Astrocyte of the spinal cord (primary cell): ENCODE measurements at places on chromosomes 2 and 18.

GRCh38 chr2:45965871-45966498, 314.5 kb downstream of the PRKCE start:
- no peak for DNase-seq

DNA sequence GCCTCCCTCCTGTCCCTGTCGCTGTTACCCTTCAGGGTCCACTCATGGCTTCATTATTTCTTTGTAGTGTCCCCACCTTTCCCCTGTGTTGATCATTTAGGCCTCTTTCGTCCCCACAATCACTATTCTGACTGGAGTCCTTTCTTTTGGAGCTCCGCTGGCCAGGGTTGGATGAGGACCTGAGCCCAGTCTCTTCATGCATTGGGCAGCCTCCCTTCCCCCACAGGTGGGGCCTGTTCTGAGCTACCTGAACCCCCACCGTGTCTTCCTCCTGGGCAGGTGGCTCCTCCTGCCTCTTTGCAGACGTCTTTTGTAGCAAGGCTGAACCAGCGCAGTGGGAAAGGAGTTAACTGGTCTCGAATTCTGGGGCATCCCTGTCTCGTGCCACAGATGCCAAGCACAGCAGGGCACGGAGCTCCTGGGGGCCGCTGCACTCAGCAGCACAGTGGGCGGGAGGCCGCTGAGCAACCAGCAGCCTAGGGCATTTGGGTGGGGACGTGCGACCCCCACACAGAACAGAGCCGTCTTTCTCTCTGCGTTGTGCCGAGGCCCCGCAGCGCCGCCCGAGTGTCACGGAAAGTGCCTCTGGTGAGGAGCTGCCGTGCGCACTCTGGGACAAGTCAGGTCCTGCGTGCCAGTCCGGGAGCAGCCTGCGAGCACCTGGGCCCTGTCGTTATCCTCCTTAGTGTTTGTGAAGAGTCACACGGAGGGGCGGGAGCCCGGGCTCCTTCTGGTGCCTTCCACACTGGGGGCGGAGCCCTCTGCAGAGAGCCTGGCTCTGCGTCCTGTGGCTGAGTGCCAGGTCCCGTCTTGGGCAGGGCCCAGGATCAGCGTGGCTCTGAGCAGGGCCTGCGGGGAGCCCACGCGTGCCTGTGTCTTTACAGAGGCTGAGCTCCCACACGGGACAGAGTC, 130.1 kb downstream of the NFATC1 start:
- no peak for DNase-seq

- no peak for DNase-seq
Observed at GRCh38 chr18:51195086-51195450, 2.4 kb downstream of the MEX3C start.

GRCh38 chr2:144407262-144407661, 112.7 kb downstream of the ZEB2 start:
- DNase-seq, result no peak

DNA sequence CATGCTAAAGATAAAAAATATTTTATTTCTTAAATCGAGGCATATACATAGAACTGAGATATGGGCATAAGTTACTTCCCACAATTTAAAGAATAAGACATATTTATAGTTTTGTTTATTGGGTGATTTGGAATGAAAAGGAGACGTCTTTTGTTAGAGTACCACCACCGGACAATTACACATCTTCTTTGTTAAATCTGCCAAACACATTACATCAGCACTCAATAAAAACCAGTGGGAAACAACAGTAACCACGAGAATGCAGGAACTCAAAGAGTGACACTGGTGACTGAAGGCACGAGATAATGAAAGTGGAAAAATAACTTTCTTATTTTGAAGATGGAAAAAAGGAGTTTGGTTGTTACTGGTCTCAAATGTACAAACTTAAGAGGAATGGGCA, 92.6 kb upstream of the TFCP2L1 start:
- peak; percentile 34 for DNase-seq

- DNase-seq, result peak; percentile 61
Observed at GRCh38 chr2:121722479-121722878, 14.2 kb downstream of the NIFK start.

DNA sequence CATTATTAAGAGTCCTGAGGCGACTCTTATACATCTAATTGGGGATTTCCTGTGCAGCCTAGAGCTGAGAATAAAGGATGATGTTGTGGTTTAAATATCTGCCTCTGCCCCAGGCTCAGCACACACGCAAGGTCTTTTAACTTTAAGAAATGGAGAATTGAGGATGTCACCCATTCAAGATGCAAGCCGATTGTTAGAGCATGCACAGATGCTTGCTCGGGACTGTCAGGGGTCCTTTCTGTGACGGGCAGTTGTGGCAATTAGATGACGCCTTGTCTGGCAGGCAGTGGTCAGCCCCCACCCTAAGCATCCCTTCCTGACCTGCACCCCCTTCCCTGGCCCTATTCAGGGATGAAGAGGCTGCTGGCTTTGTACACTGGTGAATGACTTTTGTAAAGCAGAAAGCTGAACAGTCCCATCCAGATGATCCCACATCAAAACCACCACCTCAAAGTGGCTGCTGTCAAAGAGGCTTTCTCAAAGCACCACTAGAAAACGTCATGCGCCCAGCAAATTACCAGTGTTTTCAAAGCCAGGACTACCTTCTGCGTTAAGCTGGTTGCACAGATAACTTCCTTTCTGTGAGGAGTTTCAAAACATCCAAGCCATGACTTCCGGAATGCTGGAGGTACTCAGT, 23.7 kb downstream of the FAM178B start:
- DNase-seq, result no peak

DNA sequence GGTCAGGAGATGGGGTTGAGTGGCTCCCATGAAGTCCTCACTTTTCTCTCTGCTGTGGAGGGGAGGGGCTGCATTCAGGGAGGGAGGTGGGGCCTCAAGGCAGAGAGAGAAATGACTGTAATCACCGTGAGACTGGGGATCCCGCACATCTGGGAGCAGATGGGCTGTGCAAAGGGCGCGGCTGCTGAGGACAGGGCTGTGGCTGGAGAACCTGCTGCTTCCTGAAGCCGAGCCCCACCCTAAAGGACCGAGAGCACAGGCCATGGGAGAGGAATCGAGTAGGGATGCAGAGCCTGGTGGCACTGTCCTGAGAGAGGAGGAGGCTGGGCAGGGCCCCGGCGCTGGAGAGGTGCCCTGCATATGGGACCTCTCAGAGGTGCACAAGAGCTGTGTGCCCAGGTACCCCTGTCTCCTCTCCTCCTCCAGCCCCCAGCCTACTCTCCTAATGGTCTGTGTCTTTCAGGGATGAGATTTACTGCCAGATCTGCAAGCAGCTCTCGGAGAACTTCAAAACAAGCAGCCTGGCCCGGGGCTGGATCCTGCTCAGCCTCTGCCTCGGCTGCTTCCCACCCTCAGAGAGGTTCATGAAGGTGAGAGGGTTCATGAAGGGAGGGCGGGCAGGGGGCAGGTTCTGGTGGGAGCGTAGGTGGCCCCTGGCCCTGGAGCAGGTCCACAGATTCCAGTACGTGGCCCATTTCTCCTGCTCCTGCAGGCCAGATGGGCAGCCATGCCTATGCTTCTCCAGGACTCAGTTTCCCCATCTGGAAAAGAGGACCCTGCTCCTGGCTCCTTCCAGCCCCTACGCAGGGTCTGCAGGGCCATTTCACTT, 25.9 kb upstream of the GPR17 start:
- DNase-seq, result no peak

- DNase-seq, result no peak
Observed at GRCh38 chr2:240730501-240731177, 39.0 kb downstream of the AQP12A start.

DNA sequence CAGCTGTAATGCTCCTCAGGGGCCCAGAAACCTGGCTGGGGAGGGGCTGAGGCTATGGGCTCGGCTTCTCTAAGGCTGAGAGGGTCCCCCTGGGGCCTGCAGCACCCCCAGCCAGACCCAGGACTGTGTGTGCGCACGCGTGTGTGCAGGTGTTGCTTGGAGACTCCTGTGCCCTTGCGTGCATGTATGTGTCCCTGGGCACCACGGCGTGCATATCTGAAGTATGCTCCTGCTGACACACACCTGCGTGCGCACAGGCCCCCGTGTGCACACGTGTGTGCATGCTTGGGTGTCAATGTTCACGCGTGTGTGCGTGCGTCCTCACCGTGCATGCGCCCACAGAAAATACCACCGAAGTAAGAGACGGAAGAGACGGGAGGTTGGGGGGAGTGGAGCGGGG, 14.9 kb upstream of the ECEL1 start:
- no peak for DNase-seq

- DNase-seq, result peak; percentile 49
Observed at GRCh38 chr18:70693246-70693645, 404.4 kb downstream of the SOCS6 start.

DNA sequence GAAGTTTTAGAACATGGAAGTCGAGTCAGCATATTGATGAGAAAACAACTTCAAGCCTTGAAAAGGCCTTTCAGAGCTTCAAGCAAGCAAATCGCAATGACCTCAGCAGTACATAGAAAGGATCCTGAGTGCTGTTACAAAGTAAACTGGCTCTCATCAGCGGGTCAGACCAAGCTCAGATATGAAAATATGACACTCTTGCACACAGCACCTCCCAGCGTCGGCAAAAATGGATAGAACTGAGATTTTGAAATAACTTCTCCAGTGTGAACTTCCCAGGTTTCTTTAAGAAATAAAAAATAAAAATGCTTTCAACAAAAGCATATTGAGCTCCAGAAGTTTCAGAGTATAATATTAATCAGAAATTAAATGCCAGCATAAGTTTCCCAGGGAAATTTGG, 296.9 kb downstream of the FBXO15 start:
- DNase-seq, result no peak

DNA sequence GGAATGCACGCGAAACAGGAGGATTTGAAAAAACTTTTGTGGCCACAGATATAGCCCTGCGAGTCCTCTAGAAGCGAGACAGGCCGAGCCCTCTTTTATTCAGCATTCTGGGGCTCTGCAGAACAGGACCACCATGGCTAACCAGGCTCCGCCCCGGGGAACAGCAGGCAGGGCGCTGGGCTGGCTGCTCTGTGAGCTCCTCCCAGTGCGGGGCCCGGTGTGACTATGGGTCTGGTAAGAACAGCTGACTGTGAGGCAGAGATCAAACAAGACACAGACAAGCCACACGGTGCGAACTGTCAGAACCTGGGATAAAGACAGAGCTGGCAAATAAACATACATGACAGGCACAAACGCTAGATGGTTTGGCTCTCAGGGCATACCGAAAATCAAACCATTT, 15.5 kb downstream of the PXDN start:
- peak; percentile 50 for DNase-seq

GRCh38 chr18:57738078-57738477, 65.0 kb downstream of the ATP8B1 start:
- no peak for DNase-seq

DNA sequence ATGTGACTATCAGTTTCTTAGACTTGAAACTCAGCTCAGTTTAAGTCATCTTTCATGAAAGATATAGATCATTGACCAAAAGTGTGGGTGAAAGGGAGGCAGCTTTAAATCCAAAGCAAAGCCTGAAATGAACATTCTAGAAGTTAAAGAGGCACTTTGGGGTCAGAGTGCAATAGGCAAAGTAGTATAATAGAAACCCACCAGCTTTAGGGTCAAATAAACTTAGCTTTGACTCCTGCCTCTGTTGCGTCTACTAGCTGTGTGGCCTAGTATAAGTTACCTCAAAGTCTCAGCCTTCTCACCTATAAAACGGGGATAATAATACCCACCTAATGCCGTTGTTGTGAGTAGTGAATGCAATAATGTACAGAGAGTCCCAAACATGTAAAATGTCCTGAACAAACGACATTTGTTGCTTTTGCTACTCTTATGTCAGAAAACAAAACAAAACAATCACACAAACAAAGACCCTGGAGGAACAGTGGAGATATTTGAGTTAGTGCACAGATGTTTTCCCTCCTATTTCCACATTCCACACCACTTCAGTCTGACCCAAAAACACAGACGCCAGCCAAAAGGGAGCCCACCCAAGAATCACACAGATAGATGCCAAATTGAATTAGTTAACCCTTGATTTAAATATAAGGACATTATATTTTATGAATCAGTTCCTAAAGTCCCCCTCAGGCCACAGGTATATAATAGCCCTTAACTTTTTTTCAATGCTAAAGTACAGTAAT, 657.0 kb downstream of the ARHGAP15 start:
- no peak for DNase-seq

GRCh38 chr2:202757339-202757738, 114.2 kb downstream of the ICA1L start:
- no peak for DNase-seq

- DNase-seq, result no peak
Observed at GRCh38 chr2:67466734-67467133, 69.6 kb downstream of the ETAA1 start.

- DNase-seq, result no peak
Observed at GRCh38 chr2:182006595-182007341, 21.1 kb downstream of the PPP1R1C start.

DNA sequence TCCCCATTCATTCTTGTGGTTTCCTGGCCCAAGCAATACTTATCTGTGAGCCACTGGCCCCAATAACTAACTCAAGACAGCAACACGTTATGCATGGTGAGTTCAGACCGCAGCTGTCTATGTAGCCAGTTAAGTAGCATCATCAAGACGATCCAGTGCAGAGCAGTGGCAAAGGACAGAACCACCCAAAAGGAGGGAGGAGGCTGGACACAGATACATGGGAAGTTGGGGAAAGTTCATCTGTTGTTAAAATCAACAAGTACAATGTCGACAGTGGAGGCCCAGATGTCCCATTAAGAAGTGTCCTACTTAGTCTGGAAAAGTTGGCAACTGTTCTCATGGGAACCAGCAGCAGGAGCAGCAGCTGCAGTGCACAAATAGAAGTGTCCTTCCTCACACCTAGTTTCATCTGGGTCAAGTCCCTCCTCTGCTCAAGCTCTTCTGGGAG, 106.9 kb upstream of the THOC1 start:
- peak; percentile 21 for DNase-seq

- no peak for DNase-seq
Observed at GRCh38 chr2:39930175-39930917, 151.3 kb upstream of the THUMPD2 start.

- DNase-seq, result peak; percentile 50
Observed at GRCh38 chr2:149715005-149715592, 127.5 kb upstream of the MMADHC start.

GRCh38 chr2:37615804-37616676, 55.4 kb downstream of the CDC42EP3 start:
- no peak for DNase-seq

DNA sequence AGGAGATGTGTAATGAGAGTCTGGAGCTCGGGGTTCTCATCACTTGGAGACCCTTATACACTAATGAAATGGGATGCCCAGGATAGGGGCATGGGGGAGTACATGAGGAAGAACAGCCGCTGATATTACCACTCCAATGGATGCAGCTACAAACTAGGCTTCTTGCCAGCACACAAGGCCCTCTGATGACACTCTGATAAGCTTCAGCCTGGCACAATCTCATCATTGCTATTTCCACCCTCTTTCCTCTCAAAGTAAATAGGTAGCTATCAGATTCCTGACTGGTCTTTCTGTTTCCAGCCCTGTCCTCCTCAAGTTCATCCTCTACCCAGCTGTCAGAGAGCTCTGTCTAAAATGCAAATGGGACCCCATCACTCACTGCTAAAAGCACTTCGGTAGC, 103.0 kb downstream of the GPR39 start:
- no peak for DNase-seq
